ENCODE measurements at places on chromosomes 2 and 18.
A peak's percentile ranks its signal among the peaks of the same experiment; 100 is the strongest.

DNA sequence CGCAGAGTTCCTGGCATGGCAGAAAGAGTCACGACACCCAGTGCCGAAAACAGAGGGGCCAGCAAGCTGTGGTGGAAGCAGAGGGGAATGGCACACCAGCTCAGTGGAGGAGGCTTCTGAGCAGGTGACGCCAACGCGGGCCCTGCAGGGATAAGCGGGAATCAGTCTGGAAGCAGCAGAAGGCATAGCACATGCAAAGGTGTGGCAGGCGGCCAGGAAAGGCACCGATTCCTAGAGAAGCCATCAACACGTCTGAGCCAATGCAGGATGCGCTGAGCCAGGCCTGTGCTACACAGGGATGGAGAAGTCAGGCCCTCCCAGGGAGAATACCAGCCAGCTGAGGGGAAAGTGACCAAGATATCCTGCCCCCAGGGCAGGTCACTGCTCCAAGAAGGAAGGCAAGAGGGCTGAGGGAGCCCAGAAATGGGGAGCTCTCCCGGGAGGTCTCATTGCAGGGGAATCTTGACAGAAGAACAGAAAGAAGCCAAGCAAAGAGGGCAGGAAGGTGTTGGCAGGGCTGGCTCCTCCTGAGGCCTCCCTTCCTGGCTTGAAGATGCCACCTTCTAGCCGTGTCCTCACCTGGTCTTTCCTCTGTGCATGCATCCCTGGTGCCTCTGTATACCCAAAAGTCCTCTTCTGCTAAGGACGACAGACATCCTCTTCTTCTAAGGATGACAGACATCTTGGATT, 16.3 kb downstream of the TEX51 start:
- DNase-seq = no peak

- DNase-seq = no peak
Observed at GRCh38 chr2:239574434-239575156, 173.8 kb upstream of the HDAC4 start.

GRCh38 chr2:71471276-71471675, 17.9 kb downstream of the DYSF start:
- peak; percentile 36 for DNase-seq

- no peak for DNase-seq
Observed at GRCh38 chr2:186595219-186595618, 5.4 kb downstream of the ITGAV start.

GRCh38 chr2:197969391-197969893, 165.0 kb downstream of the PLCL1 start:
- DNase-seq = peak; percentile 33

DNA sequence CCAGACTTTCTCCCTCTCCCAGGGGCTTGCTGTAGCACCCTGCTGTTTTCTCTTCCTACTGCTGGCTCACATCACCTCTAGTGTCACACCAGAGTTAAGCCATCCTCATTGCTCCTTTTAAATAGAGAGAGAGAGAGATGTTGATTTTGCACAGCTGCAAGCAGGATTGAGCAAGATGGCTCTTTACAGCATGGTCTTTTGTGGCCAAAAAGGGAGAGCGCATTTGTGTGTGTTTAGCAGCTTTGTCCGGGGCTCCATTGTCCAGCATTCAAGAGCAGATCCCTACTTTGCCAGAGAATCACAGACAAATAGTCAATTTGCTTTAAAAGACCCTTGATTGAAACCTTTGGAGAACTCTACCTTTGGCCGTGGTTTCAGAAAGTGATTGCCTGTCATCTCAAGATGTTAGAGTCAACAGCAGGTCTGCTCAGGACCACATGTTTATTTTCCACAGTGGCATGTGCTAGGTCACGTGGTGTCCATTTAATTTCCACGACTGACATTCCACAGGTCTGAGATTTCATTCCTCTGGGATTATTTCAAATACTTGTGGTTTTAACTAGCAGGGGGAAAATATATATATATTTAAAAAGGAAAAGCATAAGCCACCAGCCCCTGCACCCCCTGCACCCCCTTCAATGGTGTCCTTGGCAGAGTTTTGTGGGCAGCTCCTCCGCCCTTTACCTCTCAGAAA, 359.9 kb upstream of the SLC14A2 start:
- DNase-seq = peak; percentile 81

- DNase-seq = peak; percentile 85
Observed at GRCh38 chr2:54336136-54336976, 80.3 kb upstream of the TSPYL6 start.

GRCh38 chr2:27701676-27702075, 38.0 kb downstream of the SLC4A1AP start:
- no peak for DNase-seq

- DNase-seq = peak; percentile 80
Observed at GRCh38 chr2:223586261-223586660, 15.9 kb downstream of the SCG2 start.

DNA sequence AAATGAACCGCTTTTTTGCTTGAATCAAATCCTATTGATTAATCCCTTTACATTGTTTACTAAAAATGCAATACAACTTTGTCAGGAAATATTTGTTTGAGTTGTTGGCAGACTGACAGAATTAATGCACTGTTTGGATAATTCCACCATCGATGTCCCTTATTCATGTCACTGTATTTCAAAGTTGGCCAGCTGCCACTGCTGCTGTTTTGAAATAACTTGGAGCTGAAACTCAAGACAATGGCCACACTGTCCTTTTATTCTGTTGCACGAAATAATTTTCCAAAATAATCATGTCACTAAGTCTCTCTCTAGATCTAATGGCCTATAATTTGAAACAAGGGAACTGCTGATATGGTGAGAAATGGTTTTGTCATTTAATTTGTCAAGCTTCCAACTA, 55.2 kb upstream of the PAX3 start:
- DNase-seq = no peak

GRCh38 chr2:152566728-152567069, 150.6 kb downstream of the PRPF40A start:
- no peak for DNase-seq

DNA sequence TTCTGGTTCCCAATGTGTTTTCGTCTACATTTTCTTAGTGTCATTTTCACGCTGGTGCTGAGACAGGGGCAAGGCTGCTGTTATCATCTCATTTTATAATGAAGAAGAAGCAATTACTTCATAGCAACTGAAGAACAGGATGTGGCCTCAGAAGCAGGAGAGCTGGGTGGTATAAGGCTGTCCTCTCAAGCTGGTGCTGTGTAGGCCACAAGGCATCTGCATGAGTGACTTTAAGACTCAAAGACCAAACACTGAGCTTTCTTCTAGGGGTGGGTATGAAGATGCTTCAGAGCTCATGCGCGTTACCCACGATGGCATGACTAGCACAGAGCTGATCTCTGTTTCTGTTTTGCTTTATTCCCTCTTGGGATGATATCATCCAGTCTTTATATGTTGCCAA, 7.3 kb downstream of the IL36G start:
- DNase-seq = no peak

GRCh38 chr18:62280058-62280457, 45.1 kb upstream of the TNFRSF11A start:
- DNase-seq = no peak

DNA sequence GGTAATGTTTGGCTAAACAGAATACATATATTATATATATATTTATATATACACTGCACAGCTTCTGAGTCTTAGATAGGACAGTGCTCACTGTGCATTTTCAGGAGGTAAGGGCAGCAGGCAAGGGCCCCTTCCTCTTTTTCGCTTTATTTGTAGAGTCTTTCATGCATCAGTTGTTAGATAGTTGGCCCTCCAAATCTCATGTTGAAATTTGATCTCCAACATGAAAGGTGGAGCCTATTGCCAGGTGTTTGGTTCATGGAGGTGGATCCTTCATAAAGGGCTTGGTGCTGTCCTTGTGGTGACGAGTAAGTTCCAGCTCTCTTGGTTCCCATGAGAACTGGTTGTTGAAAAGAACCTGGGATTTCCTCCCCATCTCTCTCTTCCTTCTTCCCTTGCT, 48.1 kb downstream of the TSN start:
- DNase-seq = no peak

- no peak for DNase-seq
Observed at GRCh38 chr2:235421618-235422017, 72.2 kb upstream of the AGAP1 start.

DNA sequence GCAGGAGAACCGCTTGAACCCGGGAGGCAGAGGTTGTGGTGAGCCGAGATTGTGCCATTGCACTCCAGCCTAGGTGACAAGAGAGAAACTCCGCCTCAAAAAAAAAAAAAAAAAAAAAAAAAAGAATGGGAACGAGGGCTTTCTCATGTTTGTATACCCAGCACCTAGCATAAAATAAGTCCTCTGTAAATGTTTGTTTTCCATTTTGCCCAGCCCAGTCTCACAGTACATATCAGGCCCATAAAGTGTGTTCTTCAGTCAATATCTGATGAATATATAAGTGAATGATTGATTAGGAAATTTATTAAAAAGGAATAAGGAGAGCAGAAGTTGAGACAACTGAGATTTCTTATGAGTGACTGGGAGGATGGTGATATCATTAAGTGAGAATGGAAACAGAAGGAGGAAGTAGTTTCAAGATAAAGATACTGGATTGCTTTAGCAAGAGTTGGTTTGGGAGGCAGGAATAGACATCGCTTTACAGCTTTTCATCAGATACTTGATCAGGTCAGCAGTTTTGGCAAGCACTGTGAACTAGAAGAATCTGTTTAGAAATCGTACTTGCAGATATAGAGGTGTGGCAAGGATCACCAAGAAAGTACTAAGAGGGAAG, 327.5 kb downstream of the KIAA1328 start:
- DNase-seq = no peak

DNA sequence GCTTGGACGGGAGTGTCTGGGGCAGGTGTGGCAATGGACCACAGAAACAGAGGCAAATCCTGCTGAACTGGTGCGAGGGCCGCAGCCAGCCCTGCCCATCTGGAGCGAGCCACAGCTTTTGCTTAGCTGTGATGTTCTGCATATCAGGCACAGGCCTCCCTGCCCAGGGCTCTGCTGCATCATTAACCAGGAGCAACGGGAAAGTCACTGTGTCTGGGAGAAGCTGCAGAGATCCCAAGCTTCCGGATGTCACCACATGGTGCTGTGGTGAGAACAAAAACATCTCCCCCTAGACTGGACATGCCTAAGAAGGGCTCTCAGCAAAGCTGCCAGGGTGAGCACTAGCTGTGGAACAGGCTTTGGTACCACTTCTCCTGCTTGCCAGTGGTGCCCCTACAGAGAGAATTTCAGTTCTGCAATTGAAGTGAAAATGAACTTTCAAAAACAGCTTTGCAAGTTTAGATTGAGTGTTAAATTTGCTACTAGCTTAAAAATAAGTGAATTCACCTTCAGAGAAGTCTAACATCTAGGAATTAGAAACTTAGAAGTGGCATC, 172.9 kb upstream of the MYT1L start:
- no peak for DNase-seq

DNA sequence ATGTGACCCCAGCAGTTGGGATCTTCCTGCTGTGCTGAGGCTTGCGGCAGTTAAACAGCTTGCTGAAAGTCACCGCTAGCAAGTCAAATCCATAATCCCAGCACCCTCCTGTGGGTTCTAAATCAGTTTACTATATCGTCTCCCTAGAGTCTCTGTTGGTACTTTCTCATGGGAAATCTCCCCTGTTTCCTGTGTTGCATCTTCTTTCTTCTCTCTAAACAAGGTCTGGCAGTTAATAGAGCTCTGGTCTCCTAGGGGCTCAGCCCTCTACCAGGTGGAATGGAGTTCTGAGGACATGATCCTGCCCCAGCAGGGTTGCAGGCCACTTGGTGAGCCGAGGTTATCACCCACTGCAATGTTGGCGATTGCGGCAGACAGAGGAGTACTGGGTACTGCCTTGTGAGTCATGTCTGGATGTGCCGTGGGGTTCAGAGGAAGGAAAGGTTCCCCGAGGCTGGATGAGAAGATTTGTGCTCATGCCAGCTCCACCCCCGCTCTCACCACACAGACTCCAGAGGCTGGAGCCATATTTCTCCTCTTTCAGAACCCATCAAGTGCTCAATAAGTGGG, 59.4 kb upstream of the SIX2 start:
- DNase-seq = no peak

DNA sequence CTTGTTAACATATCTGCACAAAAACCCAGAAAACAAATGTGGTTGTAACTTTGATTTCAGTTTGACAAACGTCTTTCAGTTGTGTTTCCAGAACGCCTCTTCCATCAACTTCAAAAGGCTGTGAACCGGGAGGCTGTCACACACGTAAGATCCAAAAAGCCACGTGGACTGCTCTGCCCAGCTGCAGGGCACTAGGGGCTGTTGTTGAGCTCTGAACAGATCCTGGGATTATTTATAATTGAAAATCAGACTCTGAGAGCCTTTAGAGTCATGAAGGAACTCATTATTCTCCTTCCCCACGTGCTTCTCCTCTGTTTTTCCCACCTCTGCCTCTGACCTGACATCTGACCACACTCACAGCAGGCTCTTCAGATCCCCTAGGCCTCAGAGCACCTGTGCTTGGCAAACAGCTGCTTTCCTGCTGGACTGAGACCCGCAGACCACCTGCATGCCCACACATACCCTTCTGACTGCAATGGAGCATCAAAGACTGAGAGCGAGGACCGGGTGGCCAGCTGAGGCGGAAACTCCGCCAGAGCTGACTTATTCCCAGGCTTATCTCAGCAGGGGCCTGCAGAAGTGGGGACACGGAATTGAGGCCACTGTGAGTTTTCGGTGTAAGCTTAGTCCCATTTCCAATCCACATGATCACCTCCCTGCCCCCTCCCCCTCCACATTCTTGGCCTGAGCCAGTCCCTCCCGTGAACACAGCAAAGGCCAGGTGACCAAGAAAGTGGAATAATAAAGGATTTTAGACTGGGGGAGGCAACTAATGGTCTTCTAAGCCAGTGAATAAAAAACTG, 114.8 kb downstream of the ATL2 start:
- no peak for DNase-seq

DNA sequence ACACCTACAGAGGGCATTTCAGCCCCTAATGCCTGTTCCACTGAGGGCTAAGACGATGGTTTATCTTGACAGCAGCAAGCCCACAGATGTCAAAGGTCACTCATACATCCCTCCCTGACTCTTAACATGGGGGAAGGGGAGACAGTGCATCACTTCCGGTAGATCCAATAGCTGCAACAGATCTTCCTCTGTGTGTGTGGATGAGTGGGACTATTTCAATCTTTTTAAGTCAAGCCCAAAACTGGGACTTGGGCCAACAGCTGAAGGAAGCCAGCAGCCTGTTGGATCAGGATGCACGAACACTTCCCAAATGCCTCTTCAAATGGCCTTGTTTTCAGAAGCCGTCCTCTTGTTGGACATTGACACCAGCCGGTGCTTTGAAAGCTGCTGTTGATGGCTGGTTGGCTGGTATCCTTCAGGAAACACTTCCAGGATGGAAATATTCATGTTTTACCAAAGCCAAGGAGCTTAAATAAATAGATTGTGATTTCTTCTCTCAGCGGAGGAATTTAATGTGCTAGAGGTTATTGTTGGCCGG, 59.2 kb downstream of the IL1R2 start:
- DNase-seq = no peak
